Smooth muscle cell of bladder (primary cell): ENCODE measurements at places on chromosomes 16 and 17. TPM values are rescaled to one million over a fixed set of nuclear protein-coding genes. Genes with fewer than 3 reads are reported as not detected.

KRTAP4-2 gene
- not detected in 2 replicates for total RNA-seq

HOXB7 gene
- total RNA-seq = not detected in 2 replicates

COPZ2 gene
- total RNA-seq = 123 and 125 TPM in 2 replicates

NPIPB9 gene
- total RNA-seq = 0.71 and 1.4 TPM in 2 replicates

HBQ1 gene
- not detected in 2 replicates for total RNA-seq

SEZ6 gene
- not detected in 2 replicates for total RNA-seq

BIRC5 gene
- 10.5 and 15.5 TPM in 2 replicates for total RNA-seq

GALR2 gene
- total RNA-seq = 0.14 TPM in 1 of 2 replicates, not detected in the other

PIRT gene
- total RNA-seq = not detected in 2 replicates

HAGH gene
- total RNA-seq = 35.1 and 58.0 TPM in 2 replicates

GOSR1 gene
- 21.0 and 24.4 TPM in 2 replicates for total RNA-seq

ZP2 gene
- total RNA-seq = not detected in 2 replicates

SLC5A2 gene
- total RNA-seq = under 0.01 TPM in 1 of 2 replicates, not detected in the other

SDR42E1 gene
- total RNA-seq = 0.09 and 0.14 TPM in 2 replicates

COL1A1 gene
- total RNA-seq = 1,223 and 1,870 TPM in 2 replicates

CASKIN1 gene
- 0.14 and 0.37 TPM in 2 replicates for total RNA-seq

AANAT gene
- not detected in 2 replicates for total RNA-seq

CCL16 gene
- not detected in 2 replicates for total RNA-seq

ITGAL gene
- not detected in 2 replicates for total RNA-seq

PCTP gene
- total RNA-seq = 16.4 and 16.6 TPM in 2 replicates

RPS15A gene
- total RNA-seq = 1,960 and 2,370 TPM in 2 replicates

KRT222 gene
- 0.09 TPM in 1 of 2 replicates, not detected in the other for total RNA-seq

SARM1 gene
- total RNA-seq = 6.5 and 10.5 TPM in 2 replicates

NTN1 gene
- total RNA-seq = 0.09 and 0.14 TPM in 2 replicates

FOXK2 gene
- total RNA-seq = 19.9 and 26.0 TPM in 2 replicates

ANKS3 gene
- 26.0 and 32.0 TPM in 2 replicates for total RNA-seq

VASN gene
- total RNA-seq = 86.0 and 107 TPM in 2 replicates

CEMP1 gene
- total RNA-seq = 0.09 TPM in 1 of 2 replicates, not detected in the other

SLFN11 gene
- total RNA-seq = 36.7 and 54.3 TPM in 2 replicates

TNFSF13 gene
- 0.71 and 0.74 TPM in 2 replicates for total RNA-seq

TUBG1 gene
- 13.2 and 15.2 TPM in 2 replicates for total RNA-seq

ROGDI gene
- 7.8 and 12.1 TPM in 2 replicates for total RNA-seq

TPSAB1 gene
- total RNA-seq = not detected in 2 replicates

CFAP119 gene
- 1.8 and 2.4 TPM in 2 replicates for total RNA-seq

C16orf54 gene
- not detected in 2 replicates for total RNA-seq

CFDP1 gene
- total RNA-seq = 47.1 and 63.6 TPM in 2 replicates

ARHGDIG gene
- total RNA-seq = 0.28 and 1.8 TPM in 2 replicates

AP2B1 gene
- 42.7 and 51.1 TPM in 2 replicates for total RNA-seq

HOXB1 gene
- not detected in 2 replicates for total RNA-seq

CDRT15L2 gene
- total RNA-seq = not detected in 2 replicates

NPIPB2 gene
- 4.3 and 5.7 TPM in 2 replicates for total RNA-seq

GNGT2 gene
- total RNA-seq = 0.28 TPM in 1 of 2 replicates, not detected in the other

JPH3 gene
- under 0.01 TPM in 1 of 2 replicates, not detected in the other for total RNA-seq

BAIAP2 gene
- total RNA-seq = 9.4 and 12.7 TPM in 2 replicates

KRTAP2-1 gene
- not detected in 2 replicates for total RNA-seq

OTOP3 gene
- total RNA-seq = not detected in 2 replicates

GLP2R gene
- 0.28 and 0.85 TPM in 2 replicates for total RNA-seq
